ELF-1 (cell line): ENCODE measurements at places on chromosomes 12 and 14.

- no peak for DNase-seq
Measured at GRCh38 chr12:50894241-50894640, 51.5 kb downstream of the TMPRSS12 start.

DNA sequence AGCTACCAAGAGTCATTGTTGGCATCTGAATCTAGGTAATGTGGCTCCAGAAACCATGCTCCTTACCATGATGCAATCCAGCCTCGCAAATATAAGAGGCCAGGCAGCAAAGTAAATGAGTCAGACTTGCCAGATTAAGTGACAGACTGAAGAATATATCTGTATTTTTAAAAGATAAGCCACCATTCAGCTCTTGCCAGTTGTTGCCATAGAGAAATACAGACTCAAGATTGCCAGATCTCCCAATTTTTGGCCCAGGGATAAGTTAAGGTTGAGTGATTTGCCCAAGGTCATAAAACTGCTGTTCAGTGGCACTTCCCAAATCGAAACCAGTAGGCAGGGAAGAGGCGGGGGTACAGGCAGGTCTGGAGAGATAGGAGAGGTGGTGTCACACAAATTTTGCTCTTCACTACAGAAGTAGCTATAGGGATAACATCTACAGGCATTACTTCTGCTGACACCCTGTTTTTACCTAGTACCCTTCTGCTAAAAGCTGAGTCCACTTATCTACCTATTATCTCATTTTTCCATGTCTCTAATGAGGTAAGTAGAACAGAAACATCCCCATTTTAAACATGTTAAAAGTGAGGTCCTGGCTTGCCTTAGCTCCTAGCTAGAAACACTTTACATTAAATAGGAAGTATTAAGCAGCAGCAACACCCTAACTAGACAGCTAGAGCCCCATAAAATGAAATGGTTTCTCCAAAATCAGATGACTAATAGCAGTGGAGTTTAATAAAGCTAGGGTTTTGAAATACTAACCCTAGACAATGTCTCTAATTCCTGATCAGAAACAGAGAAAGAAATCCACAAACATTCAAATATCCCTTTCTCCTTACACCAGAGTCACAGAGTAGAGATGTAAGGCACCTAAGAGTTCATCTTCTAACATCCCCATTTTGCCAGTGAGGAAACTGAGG, 19.5 kb downstream of the DCAF5 start:
- no peak for DNase-seq

DNA sequence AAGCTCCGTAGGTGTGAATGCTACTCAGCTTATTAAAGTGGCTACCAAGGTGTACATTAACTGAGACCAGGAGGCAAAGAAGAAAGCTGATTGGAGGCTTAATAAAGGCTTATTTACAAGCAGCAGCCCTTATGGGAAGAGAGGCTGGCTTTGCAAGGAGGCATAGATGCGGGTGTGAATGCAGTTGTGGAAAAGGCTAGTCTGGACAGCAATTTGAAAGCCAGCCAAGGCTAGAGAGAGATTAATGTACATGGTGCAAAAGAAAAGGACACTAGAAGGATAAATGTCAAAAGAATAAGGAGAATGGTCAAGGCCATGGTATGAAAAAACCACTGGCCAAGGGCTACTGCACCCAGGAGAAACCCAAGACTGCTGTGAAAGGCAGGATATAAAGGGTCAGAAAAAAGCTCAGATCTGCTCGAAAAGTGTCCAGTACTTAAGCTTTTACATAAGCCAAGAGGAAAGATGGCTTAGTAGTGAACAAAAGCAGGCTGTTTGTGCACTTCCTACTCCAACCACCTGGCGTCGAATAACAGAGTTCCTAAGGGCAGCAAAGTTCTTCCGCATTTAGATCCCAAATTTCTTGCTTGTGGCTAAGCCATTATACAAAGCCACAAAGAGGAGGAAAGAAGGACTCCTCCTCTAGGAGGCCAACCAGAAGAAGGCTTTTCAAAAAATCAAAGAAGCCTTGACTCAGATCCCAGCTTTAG, 24.0 kb downstream of the KLRK1 start:
- no peak for DNase-seq

GRCh38 chr14:99380991-99381687, 99.5 kb downstream of the SETD3 start:
- DNase-seq = no peak

DNA sequence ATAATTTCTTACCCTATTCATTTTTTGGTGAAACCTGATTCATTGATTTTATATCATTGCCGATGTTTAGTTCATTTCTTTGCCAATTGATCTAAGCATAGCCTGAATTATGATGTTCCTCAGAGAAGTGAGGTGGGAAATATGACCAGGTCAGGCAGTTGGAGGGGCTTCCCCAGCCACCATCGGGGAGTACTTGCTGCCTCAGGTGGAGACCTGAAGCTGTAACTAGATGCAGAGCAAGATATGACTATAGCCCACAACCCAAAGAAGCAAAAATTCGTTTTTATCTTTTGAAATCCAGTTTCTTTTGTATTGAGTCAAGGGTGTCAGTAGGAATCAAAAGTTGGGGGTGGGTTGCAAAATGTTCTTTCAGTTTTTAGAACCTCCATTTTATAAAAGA, 7.9 kb downstream of the PTGDR start:
- DNase-seq = no peak

- DNase-seq = no peak
Measured at GRCh38 chr12:116927244-116927940, 16.6 kb downstream of the FBXW8 start.
